ENCODE measurements at places on chromosomes 12 and 14.

GRCh38 chr14:24965934-24966578 is 83.9 kb downstream of the STXBP6 start:
- no peak for DNase-seq

DNA sequence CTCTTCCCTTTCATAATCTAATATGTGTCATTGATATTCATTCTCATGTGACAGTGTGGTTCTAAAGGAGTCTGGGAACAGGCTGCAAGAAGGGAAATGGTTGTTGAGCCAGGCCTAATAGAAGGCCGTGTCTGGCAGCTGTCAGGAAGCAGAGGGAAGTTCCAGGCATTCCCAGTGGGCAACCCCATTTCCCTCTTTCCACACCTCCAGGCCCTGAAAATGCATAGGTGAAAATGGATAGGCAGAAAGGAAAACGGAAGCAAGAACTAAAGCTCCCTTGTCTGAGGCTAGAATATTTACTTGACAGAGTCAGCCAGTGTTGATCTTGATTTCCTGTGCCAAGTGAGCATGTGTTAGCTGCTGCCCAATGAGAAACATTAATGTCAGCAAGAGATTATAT is 97.7 kb downstream of the PPM1A start:
- no peak for DNase-seq

GRCh38 chr12:128554546-128555304 is 269.0 kb downstream of the SLC15A4 start:
- DNase-seq = no peak

GRCh38 chr14:103347091-103347815 is 13.2 kb downstream of the EIF5 start:
- no peak for DNase-seq

DNA sequence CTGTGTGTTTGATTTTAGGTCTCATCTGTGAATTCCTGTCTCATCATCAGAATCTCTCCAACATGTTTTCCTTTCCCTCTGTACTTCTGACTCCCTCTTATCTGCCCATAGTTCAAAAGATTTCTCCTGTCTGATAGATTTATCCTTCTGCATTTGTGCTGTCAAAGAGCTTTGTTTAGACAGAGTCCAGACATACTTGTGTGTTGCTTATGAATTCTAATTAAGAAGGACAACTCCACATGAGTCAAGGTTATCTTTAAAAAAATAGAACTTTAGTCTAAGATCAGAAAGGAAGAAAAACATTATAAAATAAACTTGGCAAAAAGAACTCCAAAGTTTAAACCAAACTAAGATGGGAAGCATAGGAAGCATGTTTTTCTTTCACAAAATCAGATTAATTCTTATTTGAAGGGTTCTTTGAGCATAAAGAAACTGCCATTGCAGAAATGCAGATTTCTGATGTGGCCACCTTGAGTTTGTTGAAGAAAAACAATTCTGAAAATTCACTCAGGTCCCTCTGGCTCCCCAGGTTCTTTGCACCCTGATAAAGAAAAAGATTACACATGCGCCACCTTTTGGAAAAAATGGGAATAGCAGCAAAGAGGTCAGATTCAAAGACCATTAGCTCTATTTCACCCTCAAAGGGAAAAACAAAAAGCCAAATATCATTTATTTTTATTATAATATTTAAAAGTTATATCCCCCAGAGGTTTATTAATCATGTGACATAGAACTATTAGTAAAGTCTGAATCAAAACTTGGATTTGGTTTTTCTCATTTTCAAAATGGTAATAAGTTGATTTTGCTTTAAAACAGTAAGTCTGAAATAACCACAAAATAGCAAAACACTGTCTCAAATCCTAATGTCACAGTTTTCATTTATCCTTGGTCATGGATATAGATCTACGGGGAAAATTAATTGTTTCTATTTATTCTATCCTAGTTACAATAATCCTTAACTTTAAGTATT is 143.7 kb upstream of the DCN start:
- DNase-seq = no peak

DNA sequence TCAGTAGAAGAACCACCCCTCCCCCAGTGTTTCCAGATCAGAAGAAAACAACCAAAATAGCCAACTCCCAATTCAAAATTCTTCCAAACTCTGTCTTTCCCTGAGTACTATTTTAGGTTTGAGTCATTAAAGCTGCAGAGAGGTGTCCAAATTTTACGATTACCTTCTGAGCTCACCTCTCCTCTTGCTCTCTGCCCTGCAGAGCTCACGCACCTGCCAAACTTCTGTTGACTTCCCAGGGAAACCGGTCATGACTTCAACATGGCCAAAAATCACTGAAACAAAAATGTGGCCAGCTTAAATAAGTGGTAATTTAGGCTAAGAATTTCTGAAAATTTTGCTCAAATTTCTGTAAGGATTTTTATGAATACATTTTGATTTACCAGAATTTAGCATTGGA is 70.9 kb upstream of the OTX2 start:
- no peak for DNase-seq

- no peak for DNase-seq
Observed at GRCh38 chr12:102763061-102763460, 154.0 kb downstream of the PAH start.

GRCh38 chr12:98780261-98780660 is 135.2 kb downstream of the APAF1 start:
- no peak for DNase-seq
